Glutamatergic neuron (in vitro differentiated cells): ENCODE measurements at places on chromosomes 3 and 15. TPM values are rescaled to one million over a fixed set of nuclear protein-coding genes. Genes with fewer than 3 reads are reported as not detected.

DNA sequence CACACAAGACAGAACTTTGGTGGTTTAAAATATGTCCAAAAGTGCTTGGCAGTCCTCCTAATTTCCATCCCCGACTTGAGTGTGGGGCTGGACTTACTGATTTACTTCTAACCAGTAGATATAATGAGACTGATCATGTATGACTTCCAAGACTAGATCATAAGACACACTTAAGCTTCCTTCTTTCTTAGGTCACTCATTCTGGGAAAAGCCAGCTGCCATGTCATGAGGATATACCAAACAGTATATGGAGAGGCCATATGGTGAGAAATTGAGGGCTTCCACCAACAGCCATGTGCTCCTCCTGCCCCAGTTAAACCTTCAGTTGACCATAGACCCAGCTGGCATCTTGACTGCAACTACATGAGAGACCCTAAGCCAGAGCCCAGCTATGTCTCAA, 282.8 kb upstream of the PROK2 start:
- DNase-seq: no peak

GRCh38 chr3:76021376-76021775, 236.0 kb upstream of the ZNF717 start:
- no peak for DNase-seq

DNA sequence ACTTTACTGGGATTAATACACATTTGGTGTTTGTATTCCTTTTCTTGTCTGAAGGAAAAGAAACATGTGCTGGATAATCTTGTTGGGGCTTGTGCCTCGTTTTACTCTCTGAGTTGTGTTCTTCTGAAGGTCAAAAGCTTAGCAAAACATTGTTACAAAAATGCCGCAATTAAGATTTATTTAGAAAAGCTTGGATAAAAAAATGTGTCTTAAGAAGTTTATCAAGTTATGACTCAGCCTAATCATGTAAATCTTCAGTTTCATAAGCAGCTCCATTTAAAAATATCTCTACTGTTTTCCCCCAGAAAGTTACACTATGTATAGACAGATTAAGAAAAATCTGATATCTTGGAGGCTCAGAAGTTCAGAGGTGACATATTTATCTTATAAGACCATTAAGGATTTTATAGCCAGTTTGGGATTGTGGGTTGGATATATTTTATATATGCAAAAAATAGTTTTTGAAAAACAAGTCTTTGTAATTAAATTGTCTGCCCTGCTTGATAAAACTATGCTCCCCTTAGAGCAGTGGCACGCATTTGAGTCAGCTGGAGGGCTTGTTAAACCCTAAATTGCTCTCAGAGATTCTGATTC, 56.5 kb downstream of the CLDN11 start:
- DNase-seq: no peak

DNA sequence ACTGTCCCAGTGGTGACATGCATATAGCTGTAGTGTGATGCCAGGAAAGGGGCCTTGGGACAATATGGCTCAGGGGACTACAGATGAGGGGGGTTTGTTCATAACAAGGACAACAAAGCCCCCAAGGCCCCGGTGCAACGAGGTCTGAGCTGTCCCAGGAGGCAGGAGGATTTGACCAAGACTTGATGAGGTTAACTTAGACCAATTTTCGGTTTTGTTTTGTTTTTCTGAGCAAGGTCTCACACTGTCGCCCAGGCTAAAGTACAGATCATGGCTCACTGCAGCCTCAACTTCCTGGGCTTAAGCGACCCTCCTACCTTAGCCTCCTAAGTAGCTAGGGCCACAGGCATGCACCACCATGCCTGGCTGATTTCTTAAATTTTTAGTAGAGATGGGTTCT, 23.8 kb downstream of the EFCAB12 start:
- DNase-seq: no peak

GRCh38 chr3:89280301-89280700, 172.9 kb downstream of the EPHA3 start:
- DNase-seq: no peak

The GPX1 gene
- total RNA-seq: 239 TPM

The KLHL24 gene
- total RNA-seq: 152 TPM
